ENCODE measurements at places on chromosomes 7 and 10.

DNA sequence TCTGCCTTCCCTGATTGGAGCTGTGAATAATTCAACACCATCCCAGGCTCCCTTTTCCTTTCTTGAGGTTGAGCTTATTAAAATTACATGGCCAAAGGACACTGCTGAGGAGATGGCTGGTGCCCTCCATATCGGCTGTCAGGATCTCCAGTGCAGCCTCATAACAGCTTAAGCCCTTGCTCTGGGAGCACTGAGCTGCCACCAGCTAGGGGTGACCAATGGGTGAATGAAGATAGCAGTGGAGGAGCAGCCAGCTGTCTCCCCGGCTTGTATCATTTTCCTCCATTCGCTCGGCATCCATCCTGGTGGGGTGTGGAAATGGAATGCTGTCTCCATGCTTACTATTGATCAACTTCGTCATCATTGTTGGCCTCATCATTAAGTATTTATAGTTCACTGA lies 154.6 kb downstream of the TMEM178B start:
- no peak for DNase-seq

GRCh38 chr10:23892296-23892695 lies 316.6 kb upstream of the KIAA1217 start:
- DNase-seq = no peak

- DNase-seq = no peak
Observed at GRCh38 chr7:55351263-55351662, 13.9 kb upstream of the LANCL2 start.

DNA sequence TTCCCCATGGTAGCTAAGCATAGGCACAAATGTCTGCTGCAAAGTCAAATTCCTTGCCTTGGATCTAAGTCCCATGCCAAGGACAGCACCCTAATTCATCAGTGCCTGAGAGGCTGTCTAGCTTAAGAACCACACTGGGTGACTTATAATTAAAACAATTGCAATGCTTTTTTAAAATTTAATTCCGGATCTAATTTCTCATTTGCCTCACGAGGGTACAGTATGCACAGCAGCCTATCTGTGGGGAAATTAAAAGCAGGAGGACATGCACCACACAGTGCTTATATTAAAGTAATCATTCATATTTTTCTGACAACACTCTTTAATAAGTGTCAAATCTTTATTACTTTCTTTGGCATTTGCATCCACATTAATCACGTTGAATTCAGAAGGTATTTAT lies 378.8 kb downstream of the GPAM start:
- DNase-seq = no peak

DNA sequence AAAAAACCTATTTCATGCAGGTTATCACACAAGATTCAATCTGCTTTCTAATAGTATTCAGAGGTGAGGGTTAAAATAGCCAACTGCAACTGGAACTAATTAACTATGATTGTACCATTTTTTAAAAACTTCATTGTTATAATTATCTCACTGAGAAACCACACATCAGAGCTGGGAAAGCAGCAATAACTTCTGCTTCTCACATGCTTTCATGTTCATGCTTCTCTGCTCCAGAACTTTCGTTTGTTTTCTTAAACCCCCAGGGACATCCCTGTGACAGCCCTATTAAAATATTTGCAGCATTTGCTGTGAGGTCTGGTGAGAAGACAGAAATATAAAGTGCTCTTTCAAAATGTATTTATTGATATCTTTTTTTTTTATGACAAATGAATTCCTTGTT lies 389.0 kb upstream of the SORCS1 start:
- no peak for DNase-seq

All from MG63 (cell line).